Ascending aorta (tissue), 2 donors: ENCODE measurements at places on chromosomes 4 and X. TPM values are rescaled to one million over a fixed set of nuclear protein-coding genes. Genes with fewer than 3 reads are reported as not detected.

TGIF2LX gene
- total RNA-seq = not detected

USP17L15 gene
- not detected for total RNA-seq

HTN1 gene
- not detected for total RNA-seq

EFNB1 gene
- total RNA-seq = 53.4 TPM

CDS1 gene
- 0.11 TPM for total RNA-seq

ASMT gene
- 37.5 TPM for total RNA-seq

ADH4 gene
- total RNA-seq = 0.96 TPM

DMD gene
- total RNA-seq = 40.0 TPM

DNA sequence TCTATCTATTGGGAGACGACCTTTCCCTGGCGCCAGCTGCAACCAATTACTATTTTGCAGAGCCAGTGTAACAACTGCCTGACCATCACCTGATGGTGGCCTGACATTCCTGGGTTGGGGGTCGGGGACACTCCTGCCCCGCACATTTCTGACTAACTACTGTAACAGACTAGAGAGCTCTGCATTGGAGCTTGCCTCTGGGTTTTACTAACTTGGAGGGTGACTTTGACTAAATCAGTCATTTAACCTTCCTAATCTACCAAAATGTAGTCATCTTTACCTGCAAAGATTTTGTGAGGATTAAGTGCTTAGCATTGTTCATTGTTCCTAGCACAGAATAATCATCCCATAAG is 37.5 kb upstream of the ABCG2 start:
- DNase-seq = no peak

DNA sequence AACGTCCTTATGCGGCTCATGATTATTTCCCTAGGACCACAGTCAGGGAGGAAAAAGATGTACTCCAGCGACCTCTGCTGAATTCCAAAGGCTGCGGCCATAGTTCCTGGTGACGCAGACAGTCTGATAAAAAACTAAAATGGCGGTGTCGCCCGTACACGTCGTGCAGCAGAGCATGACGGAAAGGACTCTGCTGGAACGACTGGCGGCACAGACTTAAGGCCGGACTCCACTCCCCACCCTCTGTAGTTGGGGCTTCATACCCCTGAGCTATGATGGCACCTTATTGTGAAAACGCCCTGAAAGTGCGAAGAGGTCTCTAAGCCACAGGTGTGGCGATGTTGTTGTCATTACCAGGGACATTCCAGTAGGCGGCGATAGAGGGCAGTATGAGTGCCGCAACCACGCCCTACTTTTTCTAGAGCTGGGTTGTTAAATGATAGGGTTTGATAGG is 90.0 kb upstream of the EDA2R start:
- DNase-seq = no peak

GRCh38 chr4:174578366-174578765 is 56.1 kb upstream of the HPGD start:
- DNase-seq = no peak

DNA sequence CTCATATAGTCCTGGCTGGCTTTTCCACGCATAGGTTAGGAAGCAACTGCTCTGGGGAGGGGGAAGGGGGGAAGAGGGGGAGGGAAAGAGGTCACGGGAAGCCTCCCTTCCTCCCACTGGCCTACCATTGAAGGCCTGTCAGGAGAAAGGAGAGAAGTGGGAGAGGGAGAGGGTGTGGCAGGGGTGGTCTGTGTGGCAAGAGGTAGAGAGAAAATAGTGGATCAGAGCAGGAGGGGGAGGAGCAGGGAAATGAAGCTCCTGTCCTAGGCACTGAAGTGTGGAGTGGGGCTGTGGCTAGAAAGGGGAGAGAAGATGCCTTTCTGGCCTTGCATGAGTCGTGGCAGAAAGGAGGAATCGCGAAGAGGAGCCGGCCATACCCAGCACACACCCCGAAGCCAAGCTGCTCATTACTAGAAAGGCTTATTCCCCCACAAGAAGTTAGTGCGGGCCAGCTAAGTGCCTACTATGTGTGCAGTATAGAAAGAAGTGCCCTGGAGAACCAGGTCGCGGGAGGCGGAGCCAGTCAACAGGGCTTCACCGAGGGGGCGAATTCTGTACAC is 1.1 kb upstream of the TMEM164 start:
- no peak for DNase-seq

DNA sequence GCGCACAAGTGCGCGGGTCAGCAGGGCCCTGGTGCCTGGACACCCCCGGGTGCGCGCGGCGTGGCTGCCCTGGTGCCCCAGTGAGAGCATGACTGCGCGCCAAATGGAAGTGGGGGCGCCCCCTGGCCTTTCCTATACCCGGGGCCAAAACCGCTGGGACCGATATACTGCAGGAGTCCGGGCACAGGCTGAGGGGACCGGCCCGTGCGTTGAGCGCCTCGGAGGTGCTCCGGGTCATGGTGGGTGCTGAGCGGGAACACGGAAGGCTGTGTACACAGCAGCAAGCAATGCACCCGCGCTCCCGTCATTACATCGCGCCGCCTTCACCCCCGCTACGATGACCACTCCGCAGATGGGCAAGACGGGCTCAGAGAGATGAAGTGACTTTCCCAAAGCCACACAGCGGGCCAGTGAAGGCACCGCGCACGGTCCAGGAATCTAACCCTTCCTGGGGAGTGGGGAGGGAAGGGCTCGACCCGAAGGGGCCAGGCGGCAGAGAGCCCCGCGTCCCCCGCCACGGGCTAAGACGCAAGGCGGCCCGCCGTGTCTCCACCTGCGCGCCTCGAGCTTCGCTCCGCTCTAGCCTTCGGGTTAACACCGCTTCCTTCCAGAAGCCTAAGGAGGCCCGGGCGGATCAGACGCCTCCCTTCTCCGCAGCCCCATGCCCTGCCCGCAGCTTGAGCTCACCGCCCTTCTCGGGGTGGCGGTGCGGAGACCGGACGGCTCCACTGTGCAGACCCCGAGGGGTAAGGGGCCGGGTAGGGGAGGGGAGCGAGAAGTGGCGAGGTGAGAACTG is 11.3 kb downstream of the HMX1 start:
- DNase-seq = no peak

GRCh38 chr4:44869222-44869882 is 143.0 kb upstream of the GNPDA2 start:
- DNase-seq = no peak

- no peak for DNase-seq
Measured at GRCh38 chrX:97310373-97310772, 426.7 kb downstream of the RPA4 start.

GRCh38 chr4:53043891-53044650 is 182.0 kb downstream of the RASL11B start:
- DNase-seq = no peak

GRCh38 chr4:31467781-31468180 is 747.6 kb downstream of the PCDH7 start:
- DNase-seq = no peak

DNA sequence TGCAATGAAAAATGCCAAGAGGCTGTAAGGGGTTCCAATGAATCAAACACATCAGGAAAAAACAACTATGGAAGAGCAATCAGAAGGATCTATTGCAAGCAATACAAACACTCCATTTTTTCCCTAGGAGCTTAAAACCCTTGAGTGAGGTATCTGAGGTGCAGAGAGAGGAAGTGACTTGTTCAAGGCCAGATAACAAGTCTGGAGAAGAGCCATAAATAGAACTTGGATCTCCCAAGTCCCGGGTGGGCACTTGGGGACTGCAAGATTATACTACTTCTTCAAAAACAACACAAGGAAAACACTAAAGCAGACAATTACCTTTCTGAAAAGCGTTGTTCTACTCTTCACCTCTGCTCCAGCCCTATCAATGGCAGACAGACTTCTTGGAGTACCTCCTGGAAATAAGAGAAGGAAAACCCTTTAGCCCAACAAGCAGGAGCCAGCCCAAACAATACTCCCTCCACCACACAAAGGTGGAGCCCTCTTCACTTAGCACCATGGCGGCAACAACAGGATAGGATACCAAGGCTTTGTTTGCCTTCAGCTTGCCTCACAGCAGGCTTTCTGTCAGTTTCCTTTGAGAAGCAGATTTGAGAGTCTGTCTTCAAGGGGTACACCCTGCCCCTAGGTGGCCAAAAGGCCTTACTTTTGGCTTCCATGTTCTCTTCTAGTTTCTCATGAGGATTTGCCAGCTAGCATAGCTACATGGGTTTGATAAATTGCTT is 26.0 kb downstream of the AIFM1 start:
- no peak for DNase-seq

DNA sequence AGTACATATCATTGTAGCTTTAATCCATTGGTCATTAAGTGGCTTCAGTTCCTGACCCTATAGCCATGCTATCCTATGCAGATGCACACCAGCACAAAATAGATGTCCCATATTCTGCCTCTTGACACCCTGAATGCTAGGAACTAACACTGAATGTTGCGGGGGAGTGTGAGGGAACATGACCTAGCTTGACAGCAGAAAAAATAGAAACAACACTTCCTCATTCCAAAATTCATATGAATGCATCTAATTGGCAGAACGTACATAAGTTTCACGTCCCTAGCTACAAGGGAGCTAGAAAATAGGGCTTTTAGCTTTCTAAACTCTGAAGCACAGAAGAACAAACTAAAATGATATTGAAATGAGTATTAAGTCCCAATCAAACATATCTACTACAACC is 14.4 kb upstream of the DCAF8L1 start:
- DNase-seq = no peak

GRCh38 chrX:15158736-15159406 is 111.0 kb downstream of the ASB9 start:
- DNase-seq = no peak

- DNase-seq = no peak
Measured at GRCh38 chrX:109774706-109775105, 41.6 kb upstream of the ACSL4 start.

DNA sequence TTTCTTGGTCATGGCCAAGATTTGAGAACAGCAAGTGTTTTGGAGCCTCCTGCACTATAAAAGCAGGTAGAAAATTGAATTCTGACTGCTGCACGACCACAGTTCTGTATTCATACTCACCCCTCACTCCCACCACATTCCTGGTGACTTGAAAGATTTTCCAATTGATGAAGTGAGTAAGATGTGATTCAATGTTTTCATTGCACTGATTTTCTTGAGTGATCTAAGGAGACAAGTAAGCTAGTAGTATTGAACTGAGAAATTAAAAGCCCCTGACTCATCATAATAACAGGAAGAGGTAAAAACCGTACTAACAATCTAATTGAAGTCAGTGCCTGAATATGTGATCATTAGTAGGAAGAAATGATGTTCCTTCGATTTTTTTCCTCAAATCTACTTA is 6.1 kb upstream of the SEC24D start:
- DNase-seq = no peak

DNA sequence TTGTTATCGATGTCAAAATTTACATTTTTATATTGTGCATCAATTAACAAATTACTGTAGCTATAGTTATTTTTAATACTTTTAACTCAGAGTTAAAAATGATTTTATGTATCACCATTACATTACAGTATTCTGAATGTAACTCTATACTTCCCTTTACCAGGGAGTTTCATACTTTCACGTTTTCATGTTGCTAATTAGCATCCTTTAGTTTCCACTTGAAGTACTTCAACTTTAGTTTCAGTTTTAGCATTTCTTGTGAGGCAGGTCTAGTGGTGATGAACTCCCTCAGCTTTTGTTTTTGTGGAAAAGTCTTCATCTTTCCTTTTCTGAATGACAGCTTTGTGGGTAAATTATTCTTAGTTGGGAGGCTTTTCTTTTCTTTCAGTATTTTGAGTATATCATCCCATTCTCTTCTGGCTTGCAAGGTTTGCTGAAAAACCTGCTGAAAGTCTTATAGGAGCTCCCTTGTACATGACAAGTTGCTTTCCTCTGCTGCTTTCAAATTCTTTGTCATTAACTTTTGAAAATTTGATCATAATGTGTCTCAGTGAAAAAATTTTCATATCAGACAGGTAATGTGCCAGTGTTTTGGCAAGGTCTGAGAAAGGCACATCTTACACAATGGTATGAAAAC is 9.8 kb upstream of the CISD2 start:
- DNase-seq = no peak

DNA sequence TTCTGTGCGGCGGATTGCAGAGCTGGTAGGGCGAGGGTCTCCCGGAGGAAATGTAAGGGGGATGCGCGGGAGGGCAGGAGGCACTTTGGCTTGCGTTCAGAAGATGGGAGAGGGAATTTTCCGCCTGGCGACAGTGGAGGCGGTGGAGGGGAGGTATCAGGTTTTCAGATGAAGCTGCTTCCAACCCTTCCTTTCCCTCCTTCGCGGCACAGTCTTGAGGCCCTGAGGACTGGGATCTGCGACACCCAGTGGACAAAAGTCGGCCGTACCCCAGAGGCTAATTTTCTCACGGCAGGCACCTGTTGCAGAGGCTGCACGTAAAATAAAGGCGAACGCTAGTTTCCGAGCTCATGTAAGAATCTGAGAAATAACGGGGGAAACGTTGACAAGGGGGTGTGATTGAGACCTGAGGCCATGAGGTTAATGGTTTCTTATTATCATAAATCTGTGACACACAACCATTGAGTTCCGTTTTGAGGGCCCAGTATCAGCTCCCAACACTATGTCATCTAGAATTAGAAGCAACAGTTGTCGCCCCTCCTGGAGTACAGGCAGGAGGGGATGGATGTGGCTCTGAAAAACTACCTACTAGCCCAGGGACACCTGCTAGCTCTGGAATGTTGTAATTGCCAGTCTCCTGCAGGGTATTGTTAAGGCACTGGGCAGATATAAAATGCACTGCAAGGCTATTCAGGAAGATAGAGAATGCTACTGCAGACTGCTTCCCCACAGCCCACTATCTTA is 1.1 kb downstream of the ZCCHC18 start:
- peak; percentile 75 for DNase-seq

DNA sequence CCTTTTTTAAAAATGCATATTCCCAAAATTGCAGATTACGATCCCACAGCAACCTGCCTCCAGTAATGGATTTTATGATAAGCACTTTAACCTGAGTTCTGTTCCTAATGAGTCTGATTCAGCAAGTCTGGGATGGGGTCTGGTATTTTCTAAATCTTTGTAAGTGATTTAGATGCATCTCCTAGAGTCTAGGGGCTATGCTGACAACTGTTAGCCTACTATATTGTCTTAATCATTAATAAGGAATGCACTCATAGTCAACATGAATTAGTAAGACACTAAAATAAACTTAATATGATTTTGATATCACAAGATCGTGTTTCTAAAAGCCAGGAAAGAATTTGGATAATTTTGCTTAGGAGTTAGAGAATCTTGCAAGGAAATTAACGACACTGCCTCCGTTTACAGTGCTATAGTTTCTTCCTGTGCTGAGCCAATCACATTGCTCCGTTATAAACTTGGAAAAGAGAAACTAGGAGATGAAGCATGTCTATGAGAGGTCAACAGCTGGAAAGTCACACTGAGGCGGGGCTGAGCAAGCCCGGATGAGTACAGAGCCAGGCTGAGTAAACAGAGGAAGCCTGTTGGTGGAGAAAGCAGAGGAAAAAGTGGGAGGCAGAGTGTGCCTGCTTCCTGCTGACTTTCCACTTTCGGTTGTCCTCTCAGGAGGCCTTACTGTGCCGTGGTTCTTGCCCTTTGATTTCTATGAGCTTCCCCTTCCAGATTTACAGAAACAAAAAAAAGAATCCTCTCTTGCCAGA is 5.4 kb downstream of the SCARB2 start:
- DNase-seq = peak; percentile 88

GRCh38 chr4:96677499-96677898 is 837.6 kb downstream of the PDHA2 start:
- DNase-seq = no peak

GRCh38 chrX:84469226-84469625 is 33.0 kb downstream of the HDX start:
- DNase-seq = no peak

GRCh38 chr4:178970433-178971140 is 1528.3 kb upstream of the AGA start:
- no peak for DNase-seq
